ENCODE measurements at places on chromosomes 6 and 20.

DNA sequence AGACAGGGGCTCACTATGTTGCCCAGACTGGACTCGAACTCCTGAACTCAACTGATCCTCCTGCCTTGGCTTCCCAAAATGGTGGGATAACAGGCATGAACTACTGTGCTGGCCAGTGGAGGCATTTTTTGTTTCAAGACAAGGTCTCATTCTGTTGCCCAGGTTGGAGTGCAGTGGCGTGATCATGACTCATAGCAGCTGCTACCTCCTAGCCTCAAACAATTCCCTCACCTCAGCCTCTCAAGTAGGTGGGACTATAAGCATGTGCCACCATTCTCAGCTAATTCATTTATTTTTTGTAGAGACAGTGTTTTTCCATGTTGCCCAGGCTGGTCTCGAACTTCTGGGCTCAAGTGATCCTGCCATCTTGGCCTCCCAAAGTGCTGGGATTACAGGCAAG is 17.2 kb downstream of the ENPP3 start:
- no peak for DNase-seq

GRCh38 chr6:33324125-33324524 is 6.6 kb upstream of the ZBTB22 start:
- no peak for DNase-seq

DNA sequence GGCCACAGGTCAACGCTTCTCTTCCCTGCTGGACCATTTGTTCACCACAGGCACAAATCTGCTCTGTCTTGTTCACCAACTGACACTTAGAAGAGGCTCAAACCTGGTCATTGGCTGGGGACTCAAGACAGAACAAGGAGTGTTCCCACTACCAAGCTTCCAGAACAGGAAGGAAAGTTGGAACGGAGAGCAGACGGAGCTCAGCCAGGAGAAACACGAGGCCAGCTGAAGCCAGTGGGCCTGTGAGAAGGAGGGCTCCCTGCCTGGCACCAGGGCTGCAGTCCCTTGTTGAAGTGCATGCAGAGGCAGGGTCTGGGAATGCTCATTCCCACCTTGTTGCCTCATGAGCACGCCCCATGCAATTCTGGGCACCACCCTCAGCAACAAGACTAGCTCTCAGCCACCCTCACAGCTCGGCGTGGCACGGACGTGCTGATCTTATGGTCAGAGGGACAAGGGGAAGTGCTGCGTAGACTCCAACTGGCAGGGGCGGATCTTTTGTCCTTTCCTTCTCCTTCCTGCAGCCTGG is 236.6 kb upstream of the QKI start:
- DNase-seq, result no peak

GRCh38 chr20:59385480-59385879 is 85.1 kb downstream of the EDN3 start:
- DNase-seq, result peak; percentile 54

DNA sequence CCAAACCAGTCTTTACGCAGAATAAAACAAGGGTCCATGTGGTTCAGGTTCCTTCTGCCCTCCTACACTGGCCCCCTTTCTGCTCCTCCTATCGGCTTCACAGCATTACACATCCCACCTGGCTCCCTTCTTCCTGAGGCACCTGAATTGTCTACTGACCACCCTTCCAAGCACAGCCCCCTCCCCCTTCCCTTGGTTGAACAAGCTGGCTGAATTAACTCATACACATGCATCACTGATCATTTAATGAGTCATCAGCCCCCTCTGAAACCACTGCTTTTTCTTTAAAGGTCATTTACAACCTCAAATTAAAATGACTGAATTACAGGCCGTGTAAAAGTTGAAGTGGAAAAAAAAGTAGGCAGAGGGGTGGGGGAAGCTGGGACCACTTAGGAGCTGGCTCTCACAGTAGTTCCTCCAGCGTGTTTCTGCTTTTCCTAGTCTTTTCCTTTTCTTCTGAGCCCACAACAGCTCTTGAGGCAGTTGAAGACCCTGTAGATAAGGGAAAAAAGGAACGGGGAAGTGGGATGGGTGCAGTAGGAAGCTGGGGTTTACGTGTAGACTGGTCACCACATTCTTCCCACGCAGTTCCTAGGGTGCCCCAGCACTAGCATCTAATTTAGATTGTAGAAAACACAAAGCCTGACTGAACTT is 67.6 kb downstream of the FYN start:
- DNase-seq, result no peak

DNA sequence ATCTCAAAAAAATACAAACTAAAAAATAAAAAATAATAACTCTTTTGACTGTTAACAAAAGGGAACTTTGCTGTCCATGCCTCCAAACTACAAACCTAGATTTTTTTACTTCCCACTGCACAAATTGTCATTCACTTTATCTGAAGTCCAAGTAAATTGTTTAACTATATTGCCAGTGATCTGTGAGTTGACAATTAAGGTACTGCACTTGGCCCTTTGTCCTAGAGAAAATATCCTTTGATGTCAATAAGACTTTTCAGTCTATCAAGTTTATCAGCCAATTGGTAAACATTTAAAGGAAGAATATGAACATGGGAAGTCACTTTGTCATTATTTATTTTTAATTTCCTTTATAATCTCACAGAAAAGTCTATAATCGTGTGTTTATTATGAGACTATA is 19.3 kb upstream of the EPB41L2 start:
- no peak for DNase-seq

- DNase-seq, result no peak
Observed at GRCh38 chr6:20876561-20876960, 342.3 kb downstream of the CDKAL1 start.

GRCh38 chr6:157244175-157244574 is 79.1 kb downstream of the TMEM242 start:
- DNase-seq, result no peak
